ENCODE measurements at places on chromosomes 6 and 20.

DNA sequence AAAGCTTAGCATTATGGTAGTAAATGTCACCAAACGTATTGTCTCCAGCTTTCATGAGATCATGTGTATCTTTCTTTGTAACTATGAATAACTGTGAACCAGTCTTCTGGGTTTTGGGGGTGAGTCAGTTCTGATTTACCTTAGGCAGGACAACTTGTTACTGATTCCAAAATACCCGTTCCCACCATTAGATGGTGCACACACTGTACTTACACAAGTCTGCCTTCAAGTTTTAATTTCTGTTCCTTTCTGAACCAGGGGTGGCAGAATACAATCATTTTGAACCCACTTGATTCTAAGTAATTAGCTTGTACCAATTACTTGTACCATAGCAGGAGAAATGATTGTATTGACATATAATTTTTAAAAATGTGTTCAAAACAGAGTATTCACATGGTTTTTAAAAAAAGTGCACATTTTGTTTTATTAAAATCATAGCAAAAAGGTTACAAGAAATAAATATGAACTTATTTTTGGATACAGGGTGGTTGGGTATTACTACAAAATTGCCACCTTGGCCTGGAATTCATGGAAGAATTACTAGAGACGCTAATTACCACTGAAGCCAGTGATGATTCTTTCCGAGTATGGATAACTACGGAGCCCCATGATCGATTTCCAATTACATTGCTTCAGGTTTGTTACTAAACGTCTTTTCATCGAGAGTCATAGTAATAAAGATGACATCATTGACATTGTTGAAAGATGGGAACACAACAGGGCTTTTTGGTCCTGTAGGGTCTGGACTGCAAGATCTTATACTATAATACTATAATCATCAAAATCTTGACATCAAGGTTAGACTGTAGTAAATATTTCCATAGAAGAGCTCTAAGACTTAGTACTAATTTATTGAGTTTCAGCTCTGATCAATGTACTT lies 75.2 kb upstream of the GLP1R start:
- peak; percentile 51 for DNase-seq

GRCh38 chr20:25484224-25484846 lies 76.9 kb downstream of the GINS1 start:
- DNase-seq: no peak

DNA sequence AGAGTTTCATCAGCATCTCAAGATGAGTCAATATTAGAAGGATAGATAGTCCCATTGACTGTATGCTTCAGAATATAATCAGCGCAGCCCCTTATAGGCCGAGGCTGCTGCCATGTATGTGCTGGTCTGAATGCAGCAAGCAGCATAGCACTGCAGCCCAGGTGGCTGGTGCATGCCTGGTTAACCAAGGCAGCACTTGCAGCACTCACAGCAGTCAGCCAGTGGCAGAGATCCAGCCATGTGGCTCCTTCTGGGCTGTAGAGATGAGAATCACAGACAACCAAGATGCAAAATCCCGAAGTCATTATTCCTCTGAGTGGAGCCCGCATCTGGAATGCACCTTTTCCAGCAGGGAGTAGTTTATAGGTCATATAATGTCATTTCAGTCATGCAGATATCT lies 251.9 kb downstream of the UST start:
- DNase-seq: no peak

- no peak for DNase-seq
These were observed 36.4 kb upstream of the SASH1 start for GRCh38 chr6:148306286-148306685.

DNA sequence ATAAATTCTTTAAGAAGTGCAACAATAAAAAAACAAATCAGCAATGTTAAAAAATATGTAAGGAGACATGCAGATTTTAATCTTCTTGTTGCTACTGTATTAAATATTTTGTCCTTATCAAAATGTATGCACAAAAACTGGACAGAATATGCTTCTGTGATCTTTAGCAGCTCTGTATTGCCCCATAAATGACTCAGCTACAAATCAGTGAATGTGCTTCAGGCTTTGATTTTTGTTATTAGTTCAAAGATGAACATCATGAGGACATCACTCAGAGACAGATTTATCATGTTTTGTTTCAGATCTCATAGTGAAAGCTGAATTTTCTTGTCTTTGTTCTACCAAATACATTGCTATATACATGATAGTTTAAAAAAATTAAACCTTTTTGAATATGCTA lies 312.4 kb downstream of the GRIK2 start:
- DNase-seq: no peak

- peak; percentile 61 for DNase-seq
These were observed at the start of gene SNAP25 for GRCh38 chr20:10218536-10219451. SNAP25 (plus strand) TSS chr20:10218830; CDS start chr20:10275492, 56,662 bp downstream.

GRCh38 chr20:24836041-24836533 lies 113.0 kb upstream of the CST7 start:
- no peak for DNase-seq

DNA sequence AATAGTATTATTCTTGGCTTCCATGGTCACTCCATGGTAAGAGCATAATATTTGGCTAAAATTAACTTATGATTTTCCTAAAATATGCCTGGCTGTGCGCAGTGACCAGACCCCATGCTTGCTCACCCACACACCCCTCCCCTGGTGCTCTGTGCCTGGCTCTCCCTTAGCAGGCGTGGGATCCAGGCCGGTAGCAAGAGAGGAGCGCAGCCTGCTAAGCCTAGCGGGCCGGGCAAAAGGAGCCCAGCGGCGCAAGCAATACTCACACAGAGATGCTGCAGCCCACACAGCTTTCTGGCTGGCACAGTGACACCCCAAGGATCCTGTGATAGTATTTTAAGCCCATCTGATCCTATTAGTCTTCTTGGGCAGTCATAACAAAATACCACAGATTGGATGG lies 79.8 kb upstream of the EYS start:
- DNase-seq: no peak

- no peak for DNase-seq
These were observed 106.5 kb downstream of the MAFB start for GRCh38 chr20:40582531-40582930.

- peak; percentile 67 for DNase-seq
These were observed 61.6 kb upstream of the MRPS10 start for GRCh38 chr6:42279144-42279781.

DNA sequence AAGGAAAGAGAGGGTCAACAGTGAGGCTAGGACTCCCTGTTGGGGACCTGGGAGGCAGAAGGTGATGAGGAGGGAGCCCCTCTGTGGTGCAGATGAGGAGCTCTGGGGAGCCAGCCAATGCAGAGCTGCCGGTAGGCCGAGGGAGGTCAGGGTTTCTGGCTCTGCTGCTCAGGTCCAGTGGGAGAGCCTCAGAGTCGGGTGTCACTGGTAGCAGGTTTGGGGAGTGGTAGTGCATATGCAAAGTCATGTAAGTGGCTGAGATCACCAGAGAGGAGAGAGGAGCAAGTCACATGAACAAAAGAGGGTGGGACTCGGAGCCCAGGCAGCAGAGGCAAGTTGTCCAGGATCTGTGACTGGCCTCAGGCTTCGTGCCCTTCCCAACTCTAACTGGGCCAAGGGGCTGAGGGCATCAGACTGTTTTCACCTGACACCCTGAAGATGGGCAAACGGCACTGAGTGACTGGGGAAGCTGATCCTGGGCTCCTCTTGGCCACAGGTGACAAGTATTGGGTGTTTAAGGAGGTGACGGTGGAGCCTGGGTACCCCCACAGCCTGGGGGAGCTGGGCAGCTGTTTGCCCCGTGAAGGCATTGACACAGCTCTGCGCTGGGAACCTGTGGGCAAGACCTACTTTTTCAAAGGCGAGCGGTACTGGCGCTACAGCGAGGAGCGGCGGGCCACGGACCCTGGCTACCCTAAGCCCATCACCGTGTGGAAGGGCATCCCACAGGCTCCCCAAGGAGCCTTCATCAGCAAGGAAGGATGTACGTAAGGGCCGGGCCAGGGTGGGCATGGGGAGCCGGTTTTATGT lies 6.6 kb downstream of the MMP24OS start:
- DNase-seq: no peak

All from activated CD8-positive, alpha-beta T cell treated with anti-CD3 and anti-CD28 coated beads for 36 hours (primary cell).